ENCODE measurements at places on chromosomes 3 and 15.

DNA sequence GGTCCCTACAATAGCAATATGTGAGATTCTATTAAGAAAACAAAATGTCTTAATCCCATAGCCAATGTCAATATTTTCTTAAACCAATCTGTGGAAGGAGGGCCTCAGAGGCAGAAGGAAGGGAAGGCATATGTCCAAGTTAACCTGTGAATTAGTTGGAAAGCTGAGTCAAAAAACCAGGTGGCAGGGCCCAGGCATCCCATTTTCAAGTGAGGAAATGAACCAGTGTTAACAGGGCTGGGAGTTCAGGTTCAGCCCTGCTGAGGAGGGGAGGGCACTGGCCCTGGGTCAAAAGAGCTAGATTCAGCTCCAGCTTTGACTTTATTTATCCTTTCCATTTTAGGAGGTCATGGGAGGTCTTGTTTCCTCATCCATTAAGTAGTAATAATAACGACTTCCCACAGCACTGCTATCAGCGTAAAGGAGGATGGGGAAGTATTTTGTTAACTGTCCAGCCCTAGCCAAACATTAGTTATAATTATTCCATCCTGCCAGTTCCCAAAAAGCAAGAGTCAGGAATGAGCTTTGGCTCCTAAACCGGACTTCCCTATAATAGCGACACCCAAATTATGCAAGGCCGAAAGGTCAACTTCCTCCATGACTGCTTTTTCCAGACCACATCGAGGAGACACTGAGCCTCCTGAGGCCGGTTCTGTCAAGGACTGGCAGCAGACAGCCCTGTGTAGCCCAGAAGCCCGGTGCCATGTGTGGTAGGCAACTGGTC, 3.2 kb downstream of the MASP1 start:
- no peak overlapping the region for H3K4me3 ChIP-seq
- DNase-seq = no peak
- peaks cover 10% of the 10 kb centered on the region for H3K4me1 ChIP-seq
- H3K36me3 ChIP-seq = no peaks in the 10 kb centered on the region
- no peak overlapping the region for H3K27ac ChIP-seq
- H3K27me3 ChIP-seq = no peaks in the 10 kb centered on the region

- no peaks in the 10 kb centered on the region for H3K4me1 ChIP-seq
- no peak overlapping the region for H3K4me3 ChIP-seq
- no peaks in the 10 kb centered on the region for H3K27me3 ChIP-seq
- H3K27ac ChIP-seq = no peak overlapping the region
- DNase-seq = no peak
Measured at GRCh38 chr15:58561321-58561720, 129.5 kb downstream of the LIPC start.

GRCh38 chr15:85673326-85673725, 121.4 kb downstream of the KLHL25 start:
- H3K36me3 ChIP-seq = peaks cover 5% of the 10 kb centered on the region
- H3K27me3 ChIP-seq = no peaks in the 10 kb centered on the region
- H3K4me1 ChIP-seq = peaks cover 4% of the 10 kb centered on the region
- H3K4me3 ChIP-seq = no peak overlapping the region

GRCh38 chr3:147652651-147653366, 243.6 kb downstream of the ZIC1 start:
- no peak overlapping the region for H3K27ac ChIP-seq
- no peak for DNase-seq
- no peak overlapping the region for H3K4me3 ChIP-seq
- H3K4me1 ChIP-seq = no peaks in the 10 kb centered on the region
- H3K27me3 ChIP-seq = no peaks in the 10 kb centered on the region

DNA sequence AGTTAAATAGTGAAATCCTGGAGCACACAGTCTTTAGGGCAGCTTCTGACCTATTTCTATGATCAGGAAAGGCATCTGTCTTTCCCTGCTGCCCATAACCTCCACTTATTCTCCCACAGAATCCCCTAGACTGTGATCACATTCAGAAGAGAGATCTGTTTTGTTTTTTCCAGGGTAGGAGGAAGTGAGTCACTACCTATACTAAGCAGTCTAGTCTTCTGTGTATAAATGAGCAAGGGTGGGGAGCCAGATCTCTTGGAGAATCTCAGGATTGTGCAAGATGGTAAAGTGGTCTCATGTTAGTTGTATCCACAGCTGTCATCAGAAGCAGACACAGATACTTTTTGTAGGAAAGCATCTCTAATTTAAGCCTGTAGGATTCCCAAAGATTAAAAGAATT, 11.8 kb upstream of the FBXO22 start:
- no peak overlapping the region for H3K4me3 ChIP-seq
- peaks cover 8% of the 10 kb centered on the region for H3K4me1 ChIP-seq
- H3K36me3 ChIP-seq = no peaks in the 10 kb centered on the region
- H3K27ac ChIP-seq = peak overlapping the region; percentile 49
- no peaks in the 10 kb centered on the region for H3K27me3 ChIP-seq

DNA sequence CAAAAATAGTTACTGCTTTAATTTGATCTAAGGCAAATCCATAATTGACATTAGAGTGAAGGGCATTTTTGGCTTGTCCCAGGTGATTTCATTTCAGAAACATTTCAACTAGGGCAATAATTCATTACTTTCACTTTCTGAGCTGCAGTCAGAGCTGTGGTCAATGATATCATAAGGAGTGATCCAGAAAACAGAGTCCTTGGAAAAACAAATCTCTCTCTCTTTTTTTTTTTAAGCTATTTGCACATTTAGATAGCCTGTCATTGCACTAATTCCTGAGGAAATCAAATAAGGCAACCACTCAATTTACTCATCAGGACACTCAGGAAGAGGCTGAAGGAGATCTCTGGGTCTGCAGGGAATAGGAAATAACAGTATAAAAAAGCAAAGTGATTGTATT, 269.5 kb upstream of the LRRC3B start:
- no peaks in the 10 kb centered on the region for H3K4me1 ChIP-seq
- H3K4me3 ChIP-seq = no peak overlapping the region
- no peaks in the 10 kb centered on the region for H3K36me3 ChIP-seq
- no peak overlapping the region for H3K27ac ChIP-seq
